M059J (cell line): ENCODE measurements at places on chromosomes 3 and 15.

DNA sequence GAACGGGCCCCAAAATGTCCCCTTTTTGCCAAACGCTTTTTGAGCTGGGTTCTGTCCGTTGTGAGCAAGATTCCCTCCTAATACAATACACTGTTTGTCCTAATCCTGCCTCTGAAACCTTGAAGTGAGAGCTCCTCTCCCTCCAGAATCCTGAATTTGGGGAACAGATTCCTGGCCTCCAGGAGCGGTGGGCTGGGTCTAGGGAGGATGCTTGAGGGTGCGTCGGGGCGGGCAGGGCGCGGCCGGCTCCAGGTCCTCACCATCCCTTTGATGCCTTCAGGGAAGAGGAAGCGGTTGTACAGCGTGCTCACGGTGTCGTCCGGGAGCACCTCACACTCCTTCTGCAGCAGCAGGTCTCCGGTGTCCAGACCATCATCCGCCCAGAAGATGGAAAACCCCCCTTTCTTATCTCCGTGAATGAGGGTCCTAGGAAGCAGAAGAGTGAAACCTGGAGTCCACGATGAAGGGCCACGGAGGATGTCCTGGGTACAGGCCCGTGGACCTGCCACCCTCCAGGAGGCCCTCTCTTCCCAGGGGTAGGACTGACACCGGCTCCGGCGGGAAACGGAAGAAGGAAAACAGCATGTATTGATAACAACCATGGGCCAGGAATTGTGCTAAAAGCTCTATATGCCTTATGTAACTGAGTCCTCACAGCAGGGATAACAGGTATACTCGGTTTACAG lies 23.2 kb downstream of the ALDH1L1 start:
- no peak for DNase-seq

- no peak for DNase-seq
These were observed 115.6 kb downstream of the PDE8A start for GRCh38 chr15:85097250-85097649.

DNA sequence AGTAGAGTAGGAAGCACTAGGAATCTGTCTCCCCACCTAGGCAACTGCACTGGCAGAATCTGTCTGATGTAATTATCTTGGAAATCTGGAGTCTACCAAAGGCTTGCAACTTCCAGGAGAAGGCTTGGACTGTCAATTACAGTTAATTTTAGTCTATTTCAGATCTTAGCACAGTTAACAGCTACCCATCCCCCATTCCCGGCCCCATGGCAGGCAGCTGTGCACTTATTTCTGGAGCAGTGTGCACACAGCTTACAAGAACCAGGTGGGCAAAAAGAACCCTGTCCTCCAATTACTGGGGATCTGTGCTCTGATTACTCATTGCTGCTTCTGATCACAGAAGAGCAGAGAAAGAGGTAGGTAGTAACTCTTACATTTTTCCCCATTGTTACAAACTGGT lies 12.3 kb upstream of the CDAN1 start:
- DNase-seq = no peak

DNA sequence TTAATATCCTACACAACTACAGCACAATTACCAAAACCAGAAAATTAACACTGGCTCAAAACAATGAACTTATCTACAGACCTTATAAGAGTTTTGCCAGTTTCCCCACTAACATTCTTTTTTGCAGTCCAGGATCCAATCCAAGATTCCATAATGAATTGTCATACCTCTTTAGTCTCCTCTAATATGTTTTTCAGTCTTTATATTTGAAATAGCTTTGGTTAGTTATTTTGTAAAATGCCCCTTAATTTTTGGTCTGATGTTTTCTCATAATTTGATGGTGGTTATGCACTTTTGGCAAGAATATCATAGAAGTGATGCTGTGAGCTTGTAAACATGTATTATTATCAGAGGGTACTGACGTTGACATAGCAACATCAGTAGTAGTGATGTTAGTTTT lies 124.3 kb downstream of the ISL2 start:
- peak; percentile 48 for DNase-seq

DNA sequence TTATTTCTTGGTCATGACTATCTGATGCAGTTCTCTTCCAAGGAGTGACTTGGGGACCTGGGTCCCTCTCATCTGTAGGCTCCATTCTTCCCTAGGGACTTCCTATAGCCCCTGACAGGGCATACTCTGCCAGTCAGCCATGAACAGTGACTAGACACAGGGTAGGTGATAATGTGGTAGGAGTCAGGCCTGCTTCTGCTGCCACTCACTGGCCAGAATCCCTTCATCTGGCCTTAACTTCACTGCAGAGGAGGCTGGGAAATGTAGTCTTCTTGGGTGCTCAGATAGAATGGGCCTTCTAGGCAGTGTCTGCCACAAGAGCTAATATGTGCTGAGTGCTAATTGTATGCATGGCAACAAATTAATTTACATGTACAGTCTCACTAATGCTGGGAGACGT lies 84.5 kb downstream of the CACNA2D3 start:
- DNase-seq = no peak

DNA sequence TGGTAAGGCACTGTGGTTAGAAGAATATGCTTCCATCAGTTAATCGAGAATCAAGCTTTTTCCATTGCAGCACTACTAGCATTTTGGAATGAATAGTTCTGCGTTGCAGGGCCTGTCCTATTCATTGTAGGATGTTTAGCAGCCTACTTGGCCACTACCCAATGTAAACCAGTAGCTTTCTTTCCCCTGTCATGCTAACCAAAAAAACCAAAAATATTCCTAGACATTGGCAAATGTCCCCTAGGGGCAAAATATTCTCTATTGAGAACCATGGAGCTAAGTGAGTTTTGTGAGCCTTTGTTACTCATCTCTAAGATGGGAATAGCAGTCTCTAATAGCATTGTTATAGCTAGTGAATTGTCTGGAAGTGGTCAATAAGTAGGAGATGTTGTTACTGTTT lies 187.2 kb downstream of the CADPS start:
- DNase-seq = peak; percentile 7

DNA sequence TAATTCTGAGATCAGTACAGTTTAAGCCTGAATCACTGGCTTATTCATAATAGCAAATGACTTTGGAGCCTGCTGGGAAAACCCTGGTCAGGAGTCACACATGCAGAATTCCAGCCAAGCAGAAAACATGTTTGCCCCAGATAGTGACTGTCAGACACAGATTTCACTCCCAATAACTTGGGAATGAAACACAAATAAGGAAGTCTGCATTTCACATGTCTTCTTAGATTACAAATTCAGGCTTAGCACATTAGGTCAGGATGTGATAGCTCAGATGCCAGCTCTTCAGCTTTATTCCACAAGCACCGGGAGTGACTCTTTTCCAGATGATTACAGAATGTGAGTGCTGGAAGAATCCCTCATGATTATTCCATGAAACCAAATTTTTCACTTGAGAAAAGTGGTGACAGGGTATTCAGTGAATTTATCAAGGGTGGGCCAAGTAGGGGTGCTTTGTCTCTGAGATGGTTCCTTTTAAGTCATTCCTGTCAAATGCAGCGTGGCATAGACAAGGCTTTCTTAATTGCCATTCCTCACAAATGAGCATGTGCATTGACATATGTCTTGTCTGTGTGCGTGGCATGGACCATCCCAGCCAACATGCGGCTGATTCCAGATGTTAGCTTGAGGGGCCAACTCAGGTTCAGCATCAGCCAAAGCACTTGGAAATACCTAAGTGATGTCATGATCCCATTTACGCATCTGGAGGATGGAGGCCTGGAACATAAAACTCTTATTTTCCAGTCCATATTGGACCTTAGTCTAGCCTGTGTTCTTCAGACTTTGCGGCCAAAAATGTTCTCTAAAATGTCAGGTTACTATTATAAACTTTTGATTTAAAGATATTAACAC lies 191.0 kb downstream of the EPHB1 start:
- DNase-seq = no peak
